Left hindlimb (tissue), 1 donor: ENCODE measurements at places on chromosomes 5 and 9.
A peak's percentile ranks its signal among the peaks of the same experiment; 100 is the strongest.

- peak; percentile 91 for DNase-seq
Observed at GRCh38 chr5:131263648-131264450, at the start of gene CDC42SE2. TSS of gene CDC42SE2 (plus strand) at chr5:131264053. CDS start at chr5:131359494, 95,441 bp downstream.

GRCh38 chr5:76074487-76075065, 8.6 kb upstream of the SV2C start:
- no peak for DNase-seq

GRCh38 chr5:50794812-50795211, 128.4 kb downstream of the PARP8 start:
- DNase-seq: no peak

DNA sequence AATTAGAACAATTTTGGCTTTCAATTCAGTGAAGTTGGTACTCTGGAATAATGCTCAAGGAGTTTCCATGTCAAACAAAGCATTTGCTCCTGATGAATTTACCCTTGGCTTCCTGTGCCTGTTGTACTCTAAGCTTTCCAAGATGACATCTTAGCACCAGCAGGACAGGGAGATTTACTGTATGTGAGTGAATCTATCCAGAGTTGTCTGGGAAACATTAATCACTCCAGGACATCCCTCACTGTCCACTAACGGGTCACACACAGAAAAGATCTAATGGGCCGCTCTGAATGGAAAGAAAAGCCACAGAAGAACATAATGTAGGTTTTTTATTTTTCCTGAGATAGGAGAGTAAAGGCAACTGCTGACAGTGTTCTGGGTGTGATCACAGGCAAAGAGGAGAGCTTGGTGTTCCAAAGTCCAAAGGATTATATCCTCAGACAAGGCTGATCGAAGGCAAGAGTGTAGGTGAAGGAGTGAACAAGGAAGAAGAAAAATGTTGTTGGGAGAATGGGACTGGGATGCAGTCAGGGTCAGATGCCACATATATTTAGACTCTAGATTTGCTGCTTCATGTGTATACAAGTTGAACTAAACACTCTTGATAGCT, 167.7 kb upstream of the RPS23 start:
- DNase-seq: no peak

DNA sequence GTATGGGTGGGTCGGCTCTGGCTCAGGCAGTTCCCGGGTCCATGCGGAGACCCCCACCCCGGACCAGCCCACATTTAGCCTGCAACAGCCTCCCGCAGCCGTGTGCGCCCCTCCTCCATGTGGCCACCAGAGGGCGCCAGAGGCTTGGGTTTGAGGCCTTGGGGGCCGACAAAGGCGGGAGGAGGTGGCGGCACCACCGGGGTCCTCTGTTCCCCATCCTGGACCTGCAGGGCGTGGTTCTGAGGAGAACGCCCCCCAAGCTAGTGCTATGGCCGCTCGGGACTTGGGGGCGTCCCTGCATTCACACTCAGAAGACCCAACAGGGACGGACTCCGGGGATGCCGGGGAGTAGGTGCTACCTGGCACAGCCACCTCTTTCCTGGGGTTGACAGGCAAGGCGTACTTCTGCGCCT, 16.5 kb downstream of the ASS1 start:
- peak; percentile 72 for DNase-seq

DNA sequence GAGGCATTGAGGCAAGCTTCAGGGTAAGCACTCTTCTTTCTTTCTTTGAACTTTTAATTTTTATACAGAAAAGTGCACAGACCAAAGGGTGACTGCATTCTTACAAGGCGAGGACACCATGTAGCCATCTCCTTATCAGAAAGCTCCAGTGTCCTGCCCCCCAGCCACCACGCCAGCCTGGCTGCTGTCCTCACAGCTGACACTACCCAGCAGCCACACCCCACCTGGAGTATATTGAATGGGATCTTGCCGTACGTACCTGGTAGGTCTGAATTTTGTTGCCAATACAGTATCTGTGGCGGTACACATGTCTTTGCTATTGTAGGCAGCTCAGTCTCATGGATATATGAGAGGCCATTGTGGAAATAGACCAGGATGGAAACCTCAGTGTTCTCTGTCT, 284.0 kb upstream of the IRX2 start:
- DNase-seq: no peak

GRCh38 chr9:137470785-137471184, 11.7 kb upstream of the NSMF start:
- DNase-seq: no peak

GRCh38 chr5:166428264-166428803, 1863.1 kb upstream of the WWC1 start:
- no peak for DNase-seq

DNA sequence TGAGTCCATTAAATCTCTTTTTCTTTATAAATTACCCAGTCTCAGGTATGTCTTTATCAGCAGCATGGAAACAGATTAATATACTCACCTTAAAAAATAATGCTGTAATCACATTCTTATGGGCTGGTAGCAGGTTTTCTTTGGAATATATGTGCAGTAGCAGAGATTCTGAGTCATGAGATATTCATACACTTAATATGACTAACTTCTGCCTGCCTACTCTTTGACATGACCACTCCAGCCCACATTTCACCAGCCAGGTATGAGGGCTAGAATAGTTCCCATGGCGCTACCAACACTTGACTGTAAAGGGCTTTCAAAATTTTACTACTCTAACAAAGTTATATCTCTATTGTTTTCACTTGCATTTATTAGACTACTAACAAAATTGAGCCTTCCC, 74.1 kb upstream of the GHR start:
- no peak for DNase-seq

- DNase-seq: peak; percentile 36
Observed at GRCh38 chr5:141913560-141914198, 10.0 kb upstream of the DELE1 start.

DNA sequence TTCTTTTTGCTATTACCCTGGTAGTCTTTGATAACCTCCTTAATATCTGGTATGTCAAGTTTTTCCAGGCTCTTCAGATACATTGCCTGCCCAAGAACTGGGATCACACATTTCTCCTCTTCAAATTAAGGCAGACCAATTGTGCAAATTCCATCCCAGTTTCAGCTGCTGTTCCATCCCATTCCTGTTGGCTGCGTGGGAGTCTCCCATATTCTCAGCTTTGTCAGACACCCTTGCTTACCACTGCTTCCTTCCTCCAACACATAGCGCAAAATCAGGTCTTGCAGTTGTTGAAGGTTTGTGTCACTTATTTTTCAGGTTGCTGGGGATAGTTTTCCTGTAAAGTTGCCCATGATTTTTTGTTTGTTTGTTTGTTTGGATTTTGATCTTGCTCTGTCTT, 15.2 kb downstream of the HCN1 start:
- no peak for DNase-seq

DNA sequence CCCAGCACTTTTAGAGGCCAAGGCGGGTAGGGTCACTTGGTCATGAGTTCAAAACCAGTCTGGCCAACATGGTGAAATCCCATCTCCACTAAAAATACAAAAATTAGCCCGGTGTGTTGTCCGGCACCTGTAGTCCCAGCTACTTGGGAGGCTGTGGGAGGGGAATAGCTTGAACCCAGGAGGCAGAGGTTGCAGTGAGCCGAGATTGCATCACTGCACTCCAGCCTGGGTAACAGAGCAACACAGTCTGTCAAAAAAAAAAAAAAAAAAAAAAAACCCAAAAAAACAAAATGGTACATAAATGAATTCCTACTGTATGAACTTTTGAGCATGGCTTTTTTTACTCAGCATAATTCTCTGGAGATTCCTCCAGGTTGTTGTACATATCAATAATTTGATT, 37.6 kb upstream of the PCAT7 start:
- no peak for DNase-seq

GRCh38 chr9:90539286-90539685, 103.3 kb downstream of the DIRAS2 start:
- no peak for DNase-seq

DNA sequence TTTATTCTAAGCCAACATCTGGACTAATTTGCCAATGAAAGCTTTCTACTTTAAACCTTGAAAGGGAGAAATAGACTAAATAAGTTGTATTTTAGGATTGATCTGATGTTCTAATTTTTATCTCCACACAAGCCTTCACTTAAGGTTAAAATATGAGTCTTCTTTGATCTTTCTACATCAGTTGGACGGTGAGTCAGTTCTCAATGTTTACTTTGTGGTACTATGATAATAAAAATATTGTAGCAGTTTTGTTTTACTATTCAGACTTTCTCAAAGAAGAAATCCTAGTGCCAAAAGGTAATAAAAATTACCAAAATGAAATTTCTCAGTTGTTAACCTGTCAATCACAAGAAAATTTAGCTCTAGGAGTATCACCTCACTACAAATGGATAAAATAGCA, 203.5 kb upstream of the RGMB start:
- no peak for DNase-seq

DNA sequence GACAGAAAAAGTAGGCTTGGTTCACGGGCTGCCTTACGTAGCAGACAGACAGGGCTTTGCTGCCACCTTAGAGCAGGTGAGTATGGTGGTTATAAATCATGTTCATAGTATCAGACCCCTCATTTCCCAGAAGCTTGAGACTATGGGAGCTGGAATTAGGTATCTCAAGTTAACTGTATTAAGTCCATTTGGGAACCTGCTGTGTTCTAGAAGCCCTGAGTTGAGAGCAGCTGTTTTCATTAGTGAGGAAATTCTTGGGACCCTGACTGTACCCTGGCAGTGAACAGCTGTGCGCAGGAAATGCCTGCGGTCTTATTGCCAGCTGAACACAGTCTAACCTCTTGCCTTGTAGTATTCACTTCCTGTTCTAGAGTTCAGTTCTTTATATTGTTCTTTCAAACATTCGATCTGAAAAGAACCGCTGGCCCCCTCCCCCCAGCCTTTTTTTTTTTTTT, 29.8 kb downstream of the UGCG start:
- peak; percentile 57 for DNase-seq

DNA sequence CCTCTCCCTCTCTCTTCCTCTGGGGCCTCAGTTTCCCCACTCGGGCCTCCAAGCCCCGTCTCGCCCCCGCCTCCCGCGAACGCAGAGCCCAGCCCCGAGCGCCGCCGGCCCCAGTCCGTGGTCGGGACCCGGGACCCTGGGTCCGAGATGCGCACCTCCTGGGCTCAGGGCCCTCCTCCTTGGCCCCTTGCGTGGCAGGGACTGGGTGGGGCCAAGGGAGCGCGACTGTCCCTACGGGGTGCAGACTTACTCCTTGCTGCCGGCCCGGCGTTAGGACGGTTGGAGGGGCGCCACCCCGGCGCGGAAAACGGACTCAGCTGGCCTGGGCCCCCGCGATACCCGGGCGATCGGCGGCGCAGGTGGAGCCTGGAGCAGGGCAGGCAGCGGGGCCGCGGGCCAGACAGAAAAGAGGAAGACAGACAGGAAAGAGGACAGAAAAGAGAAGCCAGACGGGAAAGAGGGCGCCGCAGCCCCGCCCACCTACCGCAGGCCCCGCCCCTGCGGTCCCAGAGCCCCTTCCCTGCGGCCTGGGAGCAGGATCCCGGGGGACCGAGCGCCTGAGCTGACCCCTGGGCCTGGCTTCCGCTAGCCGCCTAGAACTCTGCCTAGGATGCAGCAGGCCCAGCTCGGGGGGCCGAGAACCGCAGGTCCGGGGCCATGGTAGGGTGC, at the start of gene GBGT1:
GBGT1 (minus strand) TSS at position 411 of the 669 bp plus-strand sequence. CDS start 1,502 bp downstream, outside the sequence.
- DNase-seq: peak; percentile 61

DNA sequence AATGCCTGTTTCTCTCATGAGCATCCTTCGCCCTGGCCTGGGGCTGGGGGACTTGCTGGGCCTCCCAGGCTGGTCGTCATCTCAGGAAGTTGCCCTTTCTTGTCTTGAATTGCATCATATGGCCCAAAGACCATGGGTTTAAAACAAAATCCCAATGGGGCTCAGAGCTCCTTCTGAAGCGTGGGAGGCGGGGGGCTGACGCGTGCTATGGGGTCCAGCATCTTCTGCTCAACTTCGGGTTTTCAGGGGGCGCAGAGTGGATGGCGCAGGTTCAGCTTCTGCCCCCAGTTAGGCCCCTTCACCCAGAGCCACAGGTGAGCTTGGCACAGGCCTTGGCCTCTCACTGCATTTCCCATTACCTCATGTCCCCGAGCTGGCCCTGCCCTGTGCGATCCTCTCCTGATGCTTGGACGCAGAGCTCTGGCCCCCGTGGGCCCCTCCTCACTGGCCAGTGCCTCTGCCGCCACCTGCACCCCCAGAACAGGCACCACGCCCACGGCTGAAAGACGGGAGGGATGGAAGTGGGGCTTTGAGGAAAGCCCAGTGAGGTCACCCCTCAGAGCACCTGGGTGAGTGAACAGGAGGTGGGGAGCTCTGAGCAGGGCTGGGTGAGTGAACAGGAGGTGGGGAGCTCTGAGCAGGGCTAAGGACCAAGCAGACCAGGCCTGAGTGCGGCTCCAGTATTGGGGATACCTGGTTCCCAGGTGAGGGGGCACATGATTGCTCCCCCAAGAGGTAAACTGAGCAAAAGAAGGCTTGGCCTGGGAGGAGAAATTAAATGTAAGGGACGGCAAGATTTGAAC, 56.0 kb downstream of the TRIP13 start:
- DNase-seq: no peak

DNA sequence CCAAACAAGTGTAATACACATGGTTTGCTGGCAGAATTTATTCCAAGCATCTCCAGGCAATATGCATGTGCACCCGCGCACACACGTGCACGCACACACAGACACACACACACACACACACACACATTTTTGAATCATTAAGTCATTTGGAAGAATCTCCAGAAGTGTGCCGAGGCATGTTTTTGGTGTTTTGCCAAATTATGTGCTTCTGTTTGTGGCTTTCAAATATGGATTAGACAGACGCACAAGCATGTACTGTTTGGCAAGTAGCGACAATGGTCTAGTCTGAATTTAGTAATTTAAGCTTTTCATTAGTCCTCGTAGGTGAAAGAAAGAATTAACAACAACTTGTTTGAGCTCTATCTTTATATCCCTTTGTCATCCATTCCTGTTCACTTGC, 36.7 kb downstream of the NFIB start:
- DNase-seq: peak; percentile 61

- peak; percentile 39 for DNase-seq
Observed at GRCh38 chr9:82031538-82032280, 43.1 kb downstream of the SPATA31D1 start.

DNA sequence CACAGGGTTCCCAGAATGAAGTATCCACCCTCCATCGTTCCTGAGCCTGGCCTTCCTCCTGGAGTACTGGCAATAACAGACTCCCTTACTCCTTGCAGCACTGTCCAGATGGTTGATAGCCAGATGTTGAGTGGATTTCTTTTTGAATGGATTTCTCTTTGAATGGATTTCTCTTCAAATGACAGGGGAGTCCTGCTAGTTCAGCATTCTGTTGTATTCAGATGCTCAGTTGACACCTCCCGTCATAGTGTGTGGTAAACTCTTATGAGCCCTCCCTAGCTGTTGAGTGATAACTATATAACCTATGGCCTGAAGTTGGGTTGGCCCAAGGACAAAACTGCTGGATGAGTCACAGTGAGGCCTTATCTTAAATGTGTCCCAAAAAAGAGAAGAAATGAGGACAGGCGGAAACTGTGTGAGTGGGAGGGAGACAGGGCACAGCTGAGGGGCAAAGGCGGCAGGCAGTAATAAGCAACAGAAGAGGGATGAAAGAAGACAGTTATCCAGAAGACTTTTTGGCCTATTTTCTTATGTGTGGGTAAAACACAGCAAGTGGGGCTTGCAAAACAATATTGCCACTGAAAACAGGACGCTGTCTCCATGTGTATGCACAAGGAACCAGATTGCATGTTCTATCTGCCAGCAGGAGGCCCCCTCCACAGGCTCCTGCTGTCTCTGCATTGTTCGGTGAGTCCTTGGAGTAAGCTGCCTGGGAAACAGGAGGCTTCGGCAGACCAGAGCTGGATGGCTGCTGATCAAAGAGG, 209.5 kb upstream of the S1PR3 start:
- no peak for DNase-seq
